ENCODE measurements at places on chromosomes 12 and 14.

- no peak for DNase-seq
Observed at GRCh38 chr12:11904124-11904523, 166.6 kb upstream of the BCL2L14 start.

DNA sequence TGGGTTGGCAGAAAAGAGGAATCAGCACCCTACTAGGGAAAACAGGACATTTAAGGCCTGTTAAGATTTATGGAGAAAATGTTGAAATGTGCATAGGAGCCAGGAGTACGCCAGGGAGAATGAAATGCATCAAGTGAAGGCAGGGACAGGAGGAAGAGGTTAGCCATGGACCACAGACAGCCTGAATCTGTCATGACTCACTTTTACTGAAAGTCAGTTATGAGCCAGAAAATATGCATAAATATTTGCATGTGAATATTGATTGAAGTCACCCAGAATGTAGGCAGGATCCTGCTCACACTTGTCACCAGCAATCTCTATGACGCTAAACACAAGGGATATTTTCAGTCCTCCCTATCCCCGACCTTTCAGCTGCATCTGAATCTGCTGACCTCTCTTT lies 25.1 kb upstream of the CDK17 start:
- peak; percentile 94 for DNase-seq

GRCh38 chr14:37890095-37890494 lies 294.7 kb downstream of the TTC6 start:
- DNase-seq: peak; percentile 32

DNA sequence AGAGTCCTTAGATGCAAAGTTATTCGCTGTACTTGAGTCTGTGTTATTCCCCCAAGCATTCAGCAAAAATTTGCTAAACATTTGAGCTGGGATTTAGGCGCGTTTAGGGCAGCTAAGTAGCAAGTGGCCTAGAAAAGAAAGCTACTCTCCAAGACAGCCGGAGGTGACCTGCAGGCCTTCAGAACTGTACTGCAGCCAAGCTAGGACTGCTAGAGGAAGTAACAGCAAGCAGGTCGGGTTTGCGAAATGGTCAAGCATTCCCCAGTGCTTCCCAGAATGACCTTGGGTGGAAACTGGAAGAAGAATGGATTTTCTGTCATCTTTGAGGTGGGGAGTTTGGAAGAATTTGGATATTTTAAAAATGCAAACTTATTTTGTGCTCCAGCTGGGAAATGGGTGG lies 287.5 kb downstream of the FOXN3 start:
- no peak for DNase-seq

GRCh38 chr14:105196265-105196960 lies 15.3 kb upstream of the NUDT14 start:
- no peak for DNase-seq

- peak; percentile 96 for DNase-seq
Observed at GRCh38 chr14:93239869-93240677, 33.0 kb downstream of the UBR7 start.

GRCh38 chr14:75563931-75564330 lies 14.5 kb upstream of the FLVCR2 start:
- DNase-seq: no peak

DNA sequence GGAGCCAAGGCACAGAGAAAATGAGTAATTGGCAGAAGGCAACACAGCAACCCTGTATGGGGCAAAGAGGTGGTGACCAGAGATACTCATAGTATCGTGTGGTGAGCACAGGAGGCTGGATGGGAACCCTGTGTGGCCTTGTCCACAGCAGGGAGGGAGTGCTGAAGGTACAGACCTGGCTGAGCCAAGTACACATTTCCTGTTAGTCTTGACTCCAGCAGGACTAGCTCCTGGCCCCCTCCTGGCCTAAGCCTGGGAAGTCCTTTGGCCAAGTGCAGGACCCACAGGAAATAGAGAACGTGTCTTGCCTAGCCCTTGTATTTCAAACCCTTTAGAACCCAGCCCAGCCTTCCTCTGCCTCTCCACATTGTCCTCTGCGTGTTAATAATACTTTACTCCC lies 289.8 kb upstream of the PWP1 start:
- no peak for DNase-seq

DNA sequence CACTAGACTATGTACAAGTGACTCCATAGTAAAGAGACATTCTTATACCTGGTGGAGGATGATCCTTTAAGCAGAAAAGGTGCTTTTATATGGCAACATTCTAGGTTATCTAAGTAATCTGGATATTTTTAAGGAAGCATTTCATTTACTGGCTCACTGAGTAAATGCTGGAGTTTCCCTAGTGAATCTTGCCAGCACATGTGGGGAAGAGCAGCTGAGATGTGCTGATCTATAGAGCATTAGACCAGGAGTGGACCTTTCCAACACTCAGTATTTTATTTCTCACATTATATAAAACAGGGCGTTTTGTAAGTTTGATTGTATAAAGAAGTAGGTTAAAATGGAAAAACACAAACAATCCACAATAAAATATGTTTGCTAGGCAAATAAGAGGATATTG lies 478.5 kb downstream of the ATP23 start:
- DNase-seq: peak; percentile 10
